Esophagus squamous epithelium (tissue), 5 donors: ENCODE measurements at places on chromosomes 6 and 20.

DNA sequence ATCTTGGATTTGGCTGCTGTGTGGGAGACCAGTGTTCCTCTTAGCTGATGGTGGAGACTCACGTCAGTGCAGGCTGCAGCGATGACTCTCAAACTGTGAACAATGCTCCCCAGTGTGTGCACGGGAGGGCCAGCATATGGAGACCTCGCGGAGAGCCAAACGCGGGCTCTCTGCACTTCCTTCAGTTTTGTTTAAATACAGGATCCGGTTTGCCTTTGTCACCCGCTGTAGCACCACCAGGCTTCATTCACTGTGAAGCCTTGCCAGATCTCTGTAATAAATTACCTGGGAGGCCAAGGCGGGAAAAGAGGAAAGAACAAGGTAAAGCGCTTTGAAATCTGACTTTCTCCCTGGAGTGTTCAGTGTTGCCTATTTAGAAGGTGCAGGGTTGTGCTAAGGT is 30.7 kb upstream of the TMEM14A start:
- DNase-seq = no peak

- DNase-seq = no peak
These were observed 48.9 kb downstream of the KLHL31 start for GRCh38 chr6:53616450-53617357.

DNA sequence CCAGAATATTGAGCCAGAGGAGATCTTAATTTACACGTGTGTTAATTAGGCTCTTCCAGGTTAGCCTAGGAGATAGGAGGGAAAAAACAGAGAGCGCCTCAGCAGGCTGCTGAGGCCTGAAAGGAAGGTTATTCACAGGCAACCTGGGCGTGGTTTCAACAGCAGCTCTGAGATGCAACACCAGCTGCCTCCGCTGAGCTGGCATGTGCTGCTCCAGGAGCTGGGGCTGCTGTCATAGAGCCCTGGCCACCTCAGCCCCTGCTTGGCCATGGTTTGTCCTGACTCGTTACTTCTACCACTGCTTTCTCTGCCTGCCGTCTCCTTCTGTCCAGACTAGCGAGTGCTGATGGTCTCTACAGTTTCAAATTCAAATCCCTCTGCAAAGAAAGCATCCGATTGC is 32.4 kb upstream of the RPP40 start:
- DNase-seq = no peak

- DNase-seq = no peak
These were observed 2.3 kb upstream of the TLDC2 start for GRCh38 chr20:36873498-36874189.

DNA sequence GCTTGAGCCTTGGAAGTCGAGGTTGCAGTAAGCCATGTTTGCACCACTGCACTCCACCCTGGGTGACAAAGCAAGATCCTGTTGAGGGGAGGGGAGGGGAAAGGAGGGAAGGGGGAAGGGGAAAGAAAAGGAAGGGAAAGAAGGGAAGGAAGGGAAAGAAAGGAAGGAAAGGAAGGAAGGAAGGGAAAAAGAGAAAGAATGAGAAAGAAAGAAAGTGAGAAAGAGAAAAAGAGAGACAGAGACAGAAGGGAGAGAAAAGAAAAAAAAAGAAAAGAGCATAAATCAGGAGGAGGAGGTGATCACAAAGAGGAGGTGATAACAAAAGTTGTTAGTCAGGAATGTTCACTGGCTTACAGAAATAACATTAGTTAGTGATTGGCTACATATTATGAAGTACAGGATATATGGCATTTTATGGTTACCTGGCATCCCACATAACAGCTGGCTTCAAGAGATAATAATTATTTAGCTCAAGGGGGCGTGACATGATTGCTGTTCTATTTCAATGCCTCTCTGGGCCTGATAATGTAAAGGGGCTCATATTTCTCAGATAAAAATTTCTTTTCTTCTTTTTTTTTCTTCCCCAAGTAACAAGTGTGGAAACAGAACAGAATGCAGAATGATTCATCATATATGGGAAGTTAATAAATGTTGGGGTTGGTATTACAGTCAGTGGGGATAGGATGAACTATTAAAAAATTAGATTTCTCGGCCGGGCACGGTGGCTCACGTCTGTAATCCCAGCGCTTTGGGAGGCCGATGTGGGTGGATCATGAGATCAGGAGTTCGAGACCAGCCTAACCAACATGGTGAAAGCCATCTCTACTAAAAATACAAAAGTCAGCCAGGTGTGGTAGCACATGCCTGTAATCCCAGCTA is 27.1 kb downstream of the SAMHD1 start:
- DNase-seq = no peak

GRCh38 chr6:133380047-133380446 is 138.9 kb downstream of the EYA4 start:
- DNase-seq = no peak

- no peak for DNase-seq
These were observed 69.9 kb downstream of the PPP1R14C start for GRCh38 chr6:150212778-150213177.

- no peak for DNase-seq
These were observed 131.8 kb downstream of the VEGFA start for GRCh38 chr6:43901733-43902230.

GRCh38 chr20:21967481-21967880 is 262.0 kb downstream of the PAX1 start:
- DNase-seq = no peak

DNA sequence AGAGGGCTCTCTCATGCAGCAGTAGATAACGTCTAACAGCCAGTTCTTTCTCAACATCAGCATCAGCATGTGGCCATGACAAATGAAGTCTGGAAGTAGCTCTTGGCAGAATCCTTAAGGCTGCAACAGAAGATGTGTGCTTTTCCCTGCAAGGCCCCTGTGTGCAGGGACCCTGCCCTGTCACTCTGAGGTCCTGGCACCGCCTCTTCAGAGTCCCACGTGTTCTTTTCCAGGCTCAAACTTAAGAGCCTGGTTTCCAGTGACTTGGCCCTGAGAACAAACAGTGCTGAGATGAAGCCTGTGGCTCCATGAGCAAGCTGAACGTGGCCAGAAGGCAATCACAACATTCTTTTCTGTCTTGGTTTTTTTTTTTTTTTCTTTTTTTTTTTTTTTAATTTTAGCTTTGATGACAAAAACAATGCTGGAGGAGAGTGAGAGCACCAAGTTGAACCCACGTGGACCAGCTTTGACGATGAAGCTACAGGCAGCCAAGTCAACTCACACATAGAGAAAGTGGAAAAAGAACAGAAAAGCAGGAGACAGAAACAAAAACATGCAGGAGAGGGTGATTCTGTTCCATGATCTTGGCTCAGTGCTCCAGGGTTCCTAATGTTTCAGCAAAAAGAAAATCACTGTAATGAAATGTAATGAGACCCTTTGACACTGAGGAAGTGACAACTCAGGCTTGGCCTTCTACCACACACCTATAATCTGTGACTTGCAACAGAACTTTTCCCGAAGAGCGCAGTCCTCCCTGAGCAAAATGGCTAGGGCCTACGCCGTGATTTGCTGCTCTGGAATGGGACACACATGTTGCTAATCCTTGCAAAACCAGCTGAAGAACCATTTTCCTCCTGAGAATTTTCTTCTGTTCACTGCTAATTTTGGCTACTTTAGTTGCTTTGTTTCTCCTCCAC is 86.1 kb downstream of the FOXC1 start:
- DNase-seq = no peak

DNA sequence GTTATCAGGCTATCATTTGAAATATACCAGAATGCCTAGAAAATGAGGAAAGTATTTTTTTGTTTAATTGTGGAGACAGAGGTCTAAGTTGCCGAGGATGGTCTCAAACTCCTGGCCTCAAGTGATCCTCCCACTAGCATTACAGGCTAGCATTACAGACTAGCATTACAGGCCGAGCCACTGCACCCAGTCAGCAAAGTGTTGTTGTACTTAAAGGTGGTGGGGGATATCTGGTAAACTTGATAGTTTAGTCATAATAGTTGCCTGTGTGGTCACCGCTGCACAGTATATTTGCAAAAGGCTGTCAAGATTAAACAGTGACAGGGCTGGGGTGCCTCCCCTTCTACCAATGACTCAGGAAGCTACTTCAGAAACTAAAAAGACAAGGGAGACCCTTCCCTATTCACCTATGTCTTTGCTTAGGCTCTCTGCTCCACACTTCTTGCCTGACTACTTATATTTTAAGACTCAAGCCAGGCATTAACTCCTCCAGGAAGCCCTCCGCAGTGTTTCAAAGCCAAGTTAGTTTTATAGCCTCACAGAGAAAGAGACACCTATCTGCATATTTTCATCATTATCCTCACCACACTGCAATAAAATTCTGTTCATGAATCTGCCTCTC is 3.1 kb upstream of the AKIRIN2 start:
- DNase-seq = no peak

DNA sequence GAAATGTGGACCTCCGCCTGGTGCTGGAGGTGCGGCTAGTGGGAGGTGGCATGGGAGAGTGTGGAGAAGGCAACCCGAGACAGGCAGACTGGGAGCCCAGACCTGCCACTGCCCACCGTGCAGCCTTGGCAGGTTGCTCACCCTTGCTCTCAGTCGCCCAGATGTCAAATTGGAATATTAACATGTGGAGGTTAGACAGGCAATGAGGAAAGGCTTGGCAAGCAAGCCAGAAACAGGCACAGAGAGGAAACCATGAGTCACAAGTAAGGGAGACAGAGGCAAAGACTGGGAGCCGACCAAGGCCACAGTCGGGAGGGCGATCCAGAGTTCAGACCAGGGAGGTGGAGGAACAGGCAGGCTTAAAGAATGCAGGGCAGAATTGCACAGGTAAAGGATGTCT is 178.2 kb downstream of the FOXC1 start:
- DNase-seq = no peak

DNA sequence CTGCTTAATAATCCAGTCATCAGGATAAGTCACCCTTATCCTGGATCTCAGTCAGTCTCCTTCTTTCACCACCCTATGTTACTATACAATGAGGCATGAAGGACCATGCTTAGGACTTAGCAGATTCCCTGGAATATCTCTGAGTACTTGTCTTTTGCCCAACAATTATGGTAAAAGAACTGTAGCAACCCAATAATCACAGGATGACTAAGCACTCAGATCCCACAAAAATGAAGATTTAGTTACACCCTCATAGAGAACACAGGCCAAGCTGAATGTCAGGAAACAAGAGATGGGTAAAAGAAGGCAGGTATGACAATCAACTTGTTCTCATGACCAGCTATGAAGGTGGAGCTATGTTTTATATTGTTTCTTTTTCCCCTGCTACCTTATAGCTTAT is 91.4 kb downstream of the EDN1 start:
- DNase-seq = no peak

DNA sequence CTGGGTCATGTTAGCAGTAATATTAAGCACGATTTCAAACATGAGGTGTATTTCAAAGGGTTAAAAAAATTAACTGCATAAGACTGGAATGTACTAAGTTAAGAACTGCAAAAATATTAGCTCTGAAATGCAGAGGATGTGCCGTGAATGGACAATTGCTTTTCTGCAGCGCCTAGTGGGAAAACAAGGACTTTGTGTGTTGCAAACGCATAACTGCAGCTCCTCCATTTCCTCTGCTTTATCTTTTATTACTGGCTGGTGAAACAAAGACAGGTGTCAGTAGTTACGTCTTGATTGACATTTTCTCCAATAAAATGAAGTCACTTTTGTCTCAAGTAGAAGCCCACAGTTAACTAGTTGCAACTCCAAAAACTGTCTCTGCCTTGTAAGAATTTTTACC is 1.7 kb downstream of the PDE7B start:
- no peak for DNase-seq

- DNase-seq = no peak
These were observed 127.4 kb downstream of the C6orf118 start for GRCh38 chr6:165181951-165182414.

DNA sequence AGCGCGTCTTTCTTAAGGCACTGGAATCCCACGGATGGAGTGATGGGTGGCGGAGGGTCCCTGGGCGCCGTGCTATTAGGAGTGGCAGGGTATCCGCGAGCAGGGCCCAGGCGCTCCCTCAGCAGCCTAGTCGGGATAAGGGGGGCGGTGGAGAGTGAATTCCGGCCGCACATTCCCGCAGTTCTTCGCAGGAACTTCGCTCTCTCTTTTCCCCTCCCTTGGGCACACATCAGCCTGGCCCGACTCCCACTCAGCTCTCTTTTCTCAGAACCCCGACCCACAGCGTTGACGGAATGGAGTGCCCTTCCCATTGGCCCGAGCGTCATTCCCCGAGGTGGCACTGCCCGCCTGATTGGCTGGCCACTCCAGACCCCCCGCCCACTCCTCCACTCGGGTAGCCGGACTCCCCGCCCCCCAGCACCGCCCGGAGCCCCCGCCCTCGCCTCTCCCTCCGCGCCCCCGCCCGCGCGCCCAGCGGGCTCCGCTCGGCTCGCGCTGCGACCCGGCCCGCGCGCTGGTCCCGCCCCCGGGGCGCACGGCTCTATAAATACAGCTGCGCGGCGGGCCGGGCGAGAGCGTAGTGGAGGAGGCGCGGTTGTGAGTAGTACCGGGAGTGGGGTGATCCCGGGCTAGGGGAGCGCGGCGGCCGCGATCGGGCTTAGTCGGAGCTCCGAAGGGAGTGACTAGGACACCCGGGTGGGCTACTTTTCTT is at the start of gene ID4:
Gene ID4, plus strand, starts transcription at position 572 of the 712 bp plus-strand sequence. CDS start 385 bp downstream, outside the sequence.
- DNase-seq = no peak

GRCh38 chr20:61538183-61538942 is 286.3 kb downstream of the CDH4 start:
- no peak for DNase-seq

DNA sequence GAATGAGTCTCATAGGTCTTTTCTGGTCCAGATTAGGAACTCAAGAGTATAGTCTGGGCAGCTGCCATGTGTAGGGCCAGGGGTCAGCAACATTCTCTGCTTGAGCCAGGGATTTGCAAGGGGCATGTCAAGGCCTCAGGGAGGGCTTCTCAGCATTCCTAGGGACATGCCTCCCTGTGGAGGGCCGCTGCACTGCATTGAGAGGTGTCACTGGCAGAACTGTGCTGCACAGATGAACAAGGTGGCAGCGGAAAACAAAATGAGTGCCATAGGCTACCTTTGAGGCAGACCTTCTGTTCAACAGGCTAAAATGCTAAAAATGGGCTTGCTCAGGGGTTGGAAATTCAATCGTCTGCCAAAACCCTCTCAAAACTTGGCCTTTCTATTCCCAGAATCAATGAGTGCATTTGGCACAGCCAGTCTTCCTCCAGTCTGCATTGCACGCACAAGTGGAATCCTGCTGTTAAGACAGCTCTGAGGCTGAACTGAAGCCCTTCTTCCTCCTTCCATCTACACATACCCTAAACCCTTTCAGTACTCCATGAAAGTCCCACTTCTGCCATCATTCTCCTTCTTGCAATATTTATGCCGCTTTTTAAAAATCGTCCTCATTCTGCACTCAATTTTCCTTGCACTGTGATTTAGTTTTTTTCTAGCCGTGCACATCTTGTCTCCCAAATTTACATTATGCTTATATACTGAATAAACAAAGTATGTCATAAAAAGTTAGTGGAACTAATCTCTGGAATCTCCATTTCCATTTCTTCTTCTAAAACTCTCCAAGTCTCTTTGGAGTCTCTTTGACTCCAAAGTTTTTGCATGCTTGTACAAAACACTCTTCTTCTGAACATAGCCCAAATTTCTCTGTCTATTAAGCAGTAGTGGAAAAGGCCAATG is 51.7 kb downstream of the SLC26A8 start:
- no peak for DNase-seq

DNA sequence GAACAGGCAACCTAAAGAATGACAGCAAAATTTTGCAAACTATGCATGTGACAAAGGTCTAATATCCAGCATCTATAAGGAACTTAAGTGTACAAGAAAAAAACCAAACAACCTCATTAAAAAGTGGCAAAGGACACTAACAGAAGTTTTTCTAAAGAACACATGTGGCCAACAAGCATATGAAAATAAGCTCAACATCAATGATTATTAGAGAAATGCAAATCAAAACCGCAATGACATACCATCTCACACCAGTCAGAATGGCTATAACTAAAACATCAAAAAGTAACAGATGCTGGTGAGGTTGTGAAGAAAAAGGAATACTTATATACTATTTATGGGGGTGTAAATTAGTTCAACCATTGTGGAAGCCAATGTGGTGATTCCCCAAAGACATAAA is 5.5 kb downstream of the RFPL4B start:
- no peak for DNase-seq
